Frontal cortex (tissue), 4 donors: ENCODE measurements at places on chromosomes 3 and 15.

DNA sequence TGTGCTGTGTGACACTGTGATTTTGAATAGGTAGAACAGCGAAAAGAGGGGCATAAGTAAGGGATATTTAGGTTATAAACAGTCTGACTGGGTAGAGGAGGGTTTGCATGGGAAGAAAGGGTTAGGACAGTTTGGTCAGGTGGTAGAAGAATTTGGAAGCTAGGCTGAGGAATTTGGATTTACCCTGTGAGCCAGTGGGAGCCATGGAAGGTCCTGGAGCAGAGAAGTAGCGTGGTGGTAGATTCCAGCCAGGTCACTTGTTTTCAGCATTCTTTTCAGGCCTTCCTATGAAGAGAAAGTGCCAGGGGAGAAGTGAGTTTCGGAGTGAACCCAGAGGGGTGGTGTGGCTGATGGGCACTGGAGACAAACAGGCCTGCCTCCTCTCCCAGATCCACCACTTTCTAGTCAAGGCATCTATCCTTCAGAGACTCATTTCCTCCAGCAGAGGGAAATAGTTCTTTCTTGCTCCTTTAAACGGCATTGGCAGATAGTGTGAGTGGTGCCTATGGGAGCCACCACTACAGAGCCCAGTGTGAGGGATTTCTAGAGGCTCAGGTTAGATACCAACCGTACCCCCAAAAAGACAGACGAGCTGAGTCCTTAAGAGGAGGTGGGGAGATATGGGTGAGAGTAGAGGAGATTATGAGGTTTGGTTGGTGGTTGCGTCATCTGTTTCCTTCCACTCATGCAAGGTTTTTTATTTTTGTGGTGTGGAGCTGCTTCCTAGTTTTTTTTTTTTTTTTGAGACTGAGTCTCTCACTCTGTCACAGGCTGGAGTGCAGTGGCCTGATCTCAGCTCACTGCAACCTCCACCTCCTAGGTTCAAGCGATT is 21.2 kb downstream of the PXK start:
- no peak for DNase-seq

DNA sequence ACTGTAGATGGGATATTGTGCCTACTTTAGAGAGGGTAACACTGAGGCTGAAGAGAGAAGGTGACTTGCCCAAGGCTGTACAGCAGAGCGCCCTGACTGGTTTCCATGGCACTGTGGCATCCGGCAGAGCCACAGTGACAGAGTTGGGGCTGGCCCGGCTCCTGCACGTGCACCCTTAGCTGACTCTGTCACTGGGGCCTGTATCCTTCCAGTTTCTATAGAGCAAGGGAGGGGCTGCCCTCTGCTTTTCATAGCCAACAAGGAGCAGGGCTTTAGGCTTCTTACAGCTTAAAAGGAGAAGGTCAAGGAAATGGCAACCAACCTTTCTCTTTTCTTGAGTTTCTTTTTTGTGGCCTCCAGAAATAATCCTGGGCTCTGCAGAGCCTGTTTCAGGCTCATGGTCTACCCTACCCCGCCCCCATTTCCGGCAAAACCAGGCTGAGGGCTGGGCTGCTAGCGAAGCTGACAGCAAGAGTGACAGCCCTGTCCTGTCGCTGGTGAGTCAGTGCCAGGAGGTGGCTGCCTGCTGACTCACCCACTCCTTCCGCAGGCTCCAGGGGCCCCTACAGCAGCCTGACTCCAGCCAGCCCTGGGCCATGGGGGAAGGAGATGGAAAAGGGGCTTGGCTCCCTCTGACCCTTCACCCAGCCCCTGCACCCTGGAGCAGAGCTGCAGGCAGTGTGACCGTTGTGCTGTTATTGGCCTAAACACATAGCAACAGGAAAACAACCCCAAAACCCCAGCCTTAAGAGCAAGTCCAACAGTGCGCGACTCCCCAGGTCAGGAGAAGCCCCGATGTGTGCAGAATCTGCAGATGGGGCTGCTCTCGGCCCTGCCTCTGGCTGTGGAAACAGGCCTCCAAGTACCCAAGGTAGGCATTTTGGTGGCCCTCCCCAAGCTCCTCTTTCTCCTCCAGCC is 29.8 kb downstream of the SLC6A6 start:
- DNase-seq = no peak

- no peak for DNase-seq
These were observed 124.2 kb upstream of the AADACL2 start for GRCh38 chr3:151609491-151609890.

- DNase-seq = no peak
These were observed 236.6 kb upstream of the TLE3 start for GRCh38 chr15:70334286-70334685.

- DNase-seq = no peak
These were observed 108.3 kb downstream of the SV2B start for GRCh38 chr15:91208371-91208770.

- no peak for DNase-seq
These were observed 175.7 kb upstream of the SEMA6D start for GRCh38 chr15:47541562-47541961.

GRCh38 chr15:31396881-31397560 is 70.4 kb downstream of the KLF13 start:
- no peak for DNase-seq

DNA sequence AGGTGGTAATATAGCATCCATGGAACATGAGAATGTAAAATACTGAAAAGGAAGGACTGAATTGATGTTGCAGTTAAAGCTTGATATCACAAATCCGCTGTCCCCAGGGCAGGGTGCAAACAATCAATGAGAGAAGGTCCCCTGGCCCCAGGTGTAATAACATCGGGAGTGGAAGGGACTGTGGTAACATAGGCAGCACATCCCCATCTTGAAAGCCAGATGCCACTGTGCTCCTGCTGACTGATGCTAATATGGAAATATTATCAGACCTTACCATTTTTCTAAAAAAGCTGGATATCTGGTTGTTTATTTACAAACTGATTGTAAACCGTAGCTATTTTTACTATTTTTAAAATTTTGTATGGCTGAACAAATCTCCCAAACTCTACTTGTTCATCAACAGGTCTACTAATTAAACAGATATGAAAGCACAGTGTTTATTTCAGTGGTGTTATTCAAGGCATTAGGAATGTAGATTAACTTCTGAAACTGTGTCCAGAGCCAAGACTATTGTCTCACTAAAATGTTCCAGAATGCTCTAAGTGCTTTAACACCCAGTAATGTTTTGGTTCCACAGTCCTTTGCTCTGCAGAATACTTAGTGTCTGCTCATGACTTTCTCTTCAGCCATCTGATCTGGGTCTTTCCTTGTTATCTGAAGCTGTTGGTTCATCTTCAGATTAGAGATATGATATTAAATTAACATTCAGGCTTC is 386.0 kb upstream of the RARB start:
- no peak for DNase-seq

DNA sequence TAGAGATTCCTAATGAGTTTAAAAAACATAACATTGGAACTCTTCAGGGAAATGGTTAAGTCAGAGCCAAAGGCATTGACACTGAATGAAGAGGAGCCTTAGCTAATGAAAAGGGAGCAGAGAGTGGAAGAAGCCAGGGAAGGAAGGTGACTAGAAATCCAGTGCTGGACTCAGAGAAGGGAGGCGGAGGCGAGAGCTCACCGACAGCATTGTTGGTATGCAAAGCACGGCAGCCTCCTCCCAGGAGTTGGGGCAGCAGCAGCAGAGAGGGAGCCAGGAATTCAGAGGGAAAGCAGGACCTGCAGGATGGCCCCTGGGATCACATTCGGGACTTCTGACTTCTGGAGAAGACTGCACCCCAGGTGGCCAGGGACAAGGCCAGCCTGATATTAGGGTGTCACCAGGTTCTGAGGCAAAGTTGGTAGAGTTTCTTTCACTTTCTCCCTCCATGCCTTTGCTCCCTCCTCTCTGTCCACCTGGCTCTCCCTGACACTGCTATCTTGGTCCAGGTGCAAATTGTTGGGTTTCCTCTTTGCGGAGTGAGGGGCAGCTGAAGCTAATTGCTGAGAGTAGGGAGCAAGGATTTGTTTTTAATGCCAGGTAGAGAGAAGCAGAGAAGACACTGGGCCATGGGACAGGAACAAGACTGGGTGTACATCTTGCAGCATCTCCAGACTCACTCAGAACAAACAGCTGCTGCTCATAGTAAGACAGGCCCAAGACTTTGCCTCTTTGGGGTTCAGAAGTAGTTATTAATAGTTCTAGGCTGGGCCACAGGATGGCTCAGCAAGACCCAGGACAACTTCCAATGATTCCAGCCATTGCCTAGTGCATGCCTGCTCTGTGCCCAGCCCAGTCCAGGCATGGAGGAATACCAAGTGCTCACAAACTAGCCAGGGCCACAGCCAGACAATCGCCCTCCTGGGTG is 157.9 kb downstream of the TLE3 start:
- DNase-seq = no peak

DNA sequence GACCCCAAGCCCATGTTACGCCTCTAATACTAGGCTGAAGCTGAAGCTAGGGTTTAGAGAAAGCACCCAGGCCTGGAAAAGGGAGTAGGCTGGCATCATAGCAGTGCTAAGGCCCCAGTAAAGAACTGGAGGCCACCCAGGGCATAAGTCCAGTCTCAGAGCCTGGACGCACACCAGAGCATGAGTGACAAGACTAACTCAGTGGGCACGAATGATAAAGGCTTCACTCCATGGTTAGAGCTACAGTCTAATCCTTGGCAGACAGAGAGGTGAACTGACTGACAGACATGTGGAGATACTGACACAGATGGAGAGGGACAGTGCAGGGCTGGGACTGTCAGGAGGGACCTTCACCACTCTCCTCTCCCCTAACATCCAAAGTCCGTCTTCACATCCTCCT is 139.8 kb downstream of the KCNMB2 start:
- DNase-seq = no peak

DNA sequence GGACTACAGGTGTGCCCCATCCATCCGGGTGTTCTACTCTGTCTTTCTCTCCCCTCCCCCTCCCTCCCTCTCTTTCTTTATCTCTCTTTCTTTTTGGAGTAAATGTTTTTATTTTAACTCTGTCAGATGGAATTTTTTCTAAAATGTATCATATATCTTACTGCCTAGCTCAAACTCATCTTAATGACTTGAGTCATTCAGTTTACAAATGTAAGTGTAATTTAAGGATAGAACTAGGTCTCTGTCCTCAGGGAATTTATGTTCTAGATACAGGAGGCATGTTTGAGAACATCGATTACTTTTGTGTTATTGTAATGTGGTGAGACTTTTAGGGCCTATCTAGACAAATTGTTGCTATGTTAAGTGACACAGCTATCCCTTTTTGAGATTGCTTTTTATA is 3.5 kb downstream of the TBC1D23 start:
- DNase-seq = no peak

- no peak for DNase-seq
These were observed 262.7 kb upstream of the CTDSPL start for GRCh38 chr3:37598808-37599581.

- no peak for DNase-seq
These were observed 97.7 kb downstream of the GAP43 start for GRCh38 chr3:115720983-115721382.

GRCh38 chr3:57069503-57069902 is 9.0 kb downstream of the SPATA12 start:
- DNase-seq = no peak

- DNase-seq = no peak
These were observed 609.1 kb upstream of the BCHE start for GRCh38 chr3:166446291-166446690.

- DNase-seq = no peak
These were observed 12.4 kb downstream of the RTP2 start for GRCh38 chr3:187689984-187690383.

- DNase-seq = no peak
These were observed 237.5 kb upstream of the IL12A start for GRCh38 chr3:159751146-159751545.

GRCh38 chr3:61415201-61415600 is 146.2 kb upstream of the PTPRG start:
- DNase-seq = no peak

DNA sequence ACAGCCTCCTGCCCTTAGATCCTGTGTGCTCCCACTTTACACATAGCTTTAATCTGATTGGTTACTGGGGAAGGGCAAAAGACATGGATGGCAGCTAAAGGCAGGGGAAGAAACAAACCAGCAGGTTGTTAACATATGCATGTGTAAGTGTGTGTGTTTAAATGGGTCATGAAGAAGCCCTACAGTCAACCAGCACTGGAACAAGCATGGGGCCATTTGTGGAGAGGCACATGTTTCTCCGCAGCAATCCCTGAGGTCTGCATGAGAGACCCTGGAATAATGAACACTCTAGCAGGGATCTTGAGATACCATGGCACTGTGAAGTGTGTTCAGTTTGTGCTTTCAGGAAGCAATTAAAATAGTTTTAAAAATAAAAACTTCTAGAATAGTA is 6.0 kb downstream of the KLF13 start:
- no peak for DNase-seq

DNA sequence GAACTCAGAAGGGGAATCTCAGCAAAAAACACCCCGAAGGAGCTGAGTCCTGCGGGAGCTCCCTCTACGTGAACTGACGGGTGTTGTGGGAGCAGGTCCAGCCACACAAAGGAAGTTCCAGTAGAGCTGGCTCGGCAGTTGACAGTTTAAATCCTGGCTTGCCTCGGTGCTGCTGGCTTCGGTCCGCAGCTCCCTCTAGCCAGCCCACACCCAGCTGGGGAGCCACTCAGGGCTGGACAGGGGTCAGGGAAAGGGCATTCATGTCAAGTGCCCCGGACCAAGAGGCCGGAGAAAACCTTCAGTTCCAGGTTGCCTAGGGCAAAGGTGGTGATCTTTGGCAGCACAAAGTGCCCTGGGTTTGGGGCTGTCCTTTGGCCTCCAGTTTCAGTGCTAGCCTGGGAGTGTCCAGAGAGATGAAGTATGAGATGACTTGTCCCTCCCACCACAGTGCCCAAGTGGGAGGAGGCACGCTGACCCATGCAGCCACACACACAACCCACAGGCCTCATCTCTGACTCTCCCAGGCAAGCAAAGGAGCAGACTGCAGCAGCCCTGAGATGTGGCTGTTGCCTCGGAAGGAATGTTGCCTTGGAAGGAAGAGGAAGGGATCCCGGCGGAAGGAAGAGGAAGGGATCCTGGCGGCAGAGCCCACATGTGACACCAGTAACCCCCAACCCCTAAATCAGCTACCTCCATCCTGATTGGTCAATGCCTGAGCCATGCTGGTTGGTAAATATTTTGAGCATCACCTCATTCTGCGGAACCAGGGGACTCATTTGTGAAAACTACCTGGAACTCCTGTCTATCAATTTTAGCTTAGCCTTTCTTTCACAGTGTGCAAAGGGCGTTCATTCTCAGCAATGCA is 13.9 kb upstream of the ANPEP start:
- DNase-seq = no peak

DNA sequence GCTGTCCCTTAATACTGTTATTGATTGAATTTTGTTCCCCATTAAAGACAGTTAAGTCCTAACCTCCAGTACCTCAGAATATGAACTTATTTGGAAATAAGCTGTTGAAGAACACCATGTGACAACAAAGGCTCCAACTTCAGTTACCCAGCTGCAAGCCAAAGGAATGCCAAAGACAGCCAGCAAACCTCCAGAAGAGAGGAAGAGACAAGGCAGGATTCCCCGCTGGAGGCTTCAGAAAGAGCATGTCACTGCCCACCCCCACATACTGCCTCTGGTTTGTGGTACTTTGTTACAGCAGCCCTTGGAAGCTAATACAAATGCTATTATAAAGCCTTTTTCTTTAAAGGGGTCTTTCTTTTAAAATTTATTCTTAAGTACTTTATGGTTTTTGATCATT is 18.4 kb upstream of the NEK10 start:
- DNase-seq = no peak

- DNase-seq = peak; percentile 95
These were observed at the start of gene TIMMDC1 for GRCh38 chr3:119498186-119499011. TSS of gene TIMMDC1 (plus strand) at chr3:119498547. CDS start at chr3:119498734, 187 bp downstream.
